ENCODE measurements at places on chromosomes 1 and 21.

DNA sequence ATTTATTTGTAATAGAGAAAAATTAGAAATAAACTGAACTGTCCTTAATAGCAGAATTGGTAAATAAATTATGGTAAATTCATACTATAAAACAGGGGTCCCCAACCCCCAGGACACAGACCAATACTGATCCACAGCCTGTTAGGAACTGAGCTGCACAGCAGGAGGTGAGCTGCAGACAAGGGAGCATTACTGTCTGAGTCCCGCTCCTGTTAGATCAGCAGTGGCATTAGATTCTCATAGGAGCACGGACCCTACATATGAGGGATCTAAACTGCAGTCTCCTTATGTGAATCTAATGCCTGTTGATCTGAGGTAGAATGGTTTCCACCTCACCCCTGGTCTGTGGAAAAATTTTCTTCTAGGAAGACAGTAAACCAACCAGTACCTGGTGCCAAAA lies 7.5 kb downstream of the WDR47 start:
- no peak for DNase-seq

GRCh38 chr1:241330619-241331327 lies 26.2 kb downstream of the RGS7 start:
- no peak for DNase-seq

GRCh38 chr1:86184426-86184825 lies 27.9 kb upstream of the COL24A1 start:
- DNase-seq: no peak

- DNase-seq: no peak
Observed at GRCh38 chr1:39445573-39445972, 45.9 kb upstream of the BMP8A start.

- peak; percentile 4 for DNase-seq
Observed at GRCh38 chr1:209029737-209030136, 553.8 kb upstream of the CAMK1G start.

GRCh38 chr1:183806675-183807074 lies 1.8 kb downstream of the RGL1 start:
- DNase-seq: no peak

DNA sequence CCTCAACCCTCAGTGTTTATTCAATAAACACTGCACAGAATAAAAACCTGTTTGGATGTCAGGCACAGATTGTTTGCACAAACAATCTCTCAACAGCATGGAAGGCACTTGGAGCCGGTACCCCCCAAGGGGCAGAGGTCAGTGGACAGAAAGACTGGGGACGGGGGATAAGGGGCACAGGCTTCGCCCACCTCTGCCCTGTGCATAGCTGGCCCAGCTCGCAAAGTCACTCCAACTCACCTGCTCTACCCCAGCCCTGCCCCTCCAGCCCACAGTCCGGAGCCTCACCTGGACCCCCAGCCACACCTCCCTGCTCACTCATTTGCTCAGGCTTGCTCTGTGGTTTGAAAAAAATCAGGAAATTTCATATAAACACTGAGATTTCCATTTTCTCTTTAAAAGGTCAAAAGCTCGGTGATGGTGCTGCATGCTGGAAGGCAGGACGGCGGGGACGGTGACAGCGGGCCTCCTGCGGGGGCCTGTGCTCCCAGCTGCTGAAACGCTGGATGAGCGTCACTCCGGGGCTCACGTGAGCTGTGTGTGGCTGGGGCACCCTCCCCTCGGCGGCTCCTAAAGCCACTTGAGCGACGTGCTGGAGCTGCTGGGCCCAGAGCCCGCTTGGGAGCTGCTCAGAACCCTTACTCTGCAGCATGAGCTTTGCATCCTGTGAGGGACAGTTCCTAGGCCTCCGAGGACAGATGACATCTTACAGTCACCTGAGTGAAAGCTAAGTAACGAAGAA lies 54.5 kb downstream of the PRDM15 start:
- DNase-seq: no peak

GRCh38 chr1:217315346-217315745 lies 315.5 kb downstream of the GPATCH2 start:
- DNase-seq: no peak

DNA sequence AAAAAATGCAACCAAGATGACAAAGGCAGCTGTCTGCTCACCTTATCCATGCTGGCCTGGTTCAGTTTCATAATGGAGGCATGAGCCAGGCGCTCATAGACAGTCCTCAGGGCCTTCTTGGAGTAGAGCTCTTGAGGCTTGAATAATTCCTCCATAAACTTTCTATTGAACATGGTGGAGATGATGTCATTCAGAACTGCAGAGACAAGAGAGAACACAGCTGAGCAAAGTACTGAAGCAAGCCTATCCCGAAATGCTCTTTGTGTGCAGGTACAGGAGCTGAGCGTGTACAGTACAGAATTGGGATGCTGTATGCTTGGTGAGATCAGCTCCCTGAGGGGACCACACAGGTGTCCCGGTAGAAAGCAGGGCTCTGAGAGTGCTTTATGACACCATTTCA lies 11.5 kb downstream of the OSCP1 start:
- DNase-seq: no peak

DNA sequence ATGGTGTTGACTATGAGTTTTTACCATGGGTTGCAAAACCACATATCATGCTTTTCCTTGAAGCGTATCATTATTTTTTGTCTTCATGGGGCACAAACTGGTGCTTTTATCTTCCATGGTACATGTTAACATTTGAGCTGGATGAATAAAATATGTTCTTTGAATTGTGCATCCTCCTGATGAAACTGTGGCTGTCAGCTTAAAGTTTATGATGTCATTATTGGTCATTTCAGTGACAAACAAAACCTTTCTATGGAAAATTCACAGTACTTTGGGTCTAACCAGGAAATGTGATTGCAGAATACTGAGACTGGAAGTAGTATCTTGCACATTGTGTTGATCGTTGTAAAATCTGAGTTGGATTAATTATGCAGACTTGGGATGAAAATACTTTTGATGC lies 291.7 kb upstream of the ZRANB2 start:
- no peak for DNase-seq

GRCh38 chr1:111804776-111805175 lies 49.1 kb downstream of the DDX20 start:
- no peak for DNase-seq

- no peak for DNase-seq
Observed at GRCh38 chr1:164564378-164564777, 5.4 kb downstream of the PBX1 start.

- DNase-seq: no peak
Observed at GRCh38 chr1:204322339-204322868, 37.3 kb downstream of the PLEKHA6 start.

GRCh38 chr1:1832820-1833219 lies 54.5 kb upstream of the NADK start:
- no peak for DNase-seq

GRCh38 chr1:29233693-29234092 lies 2.6 kb upstream of the PTPRU start:
- no peak for DNase-seq

GRCh38 chr1:69835955-69836354 lies 268.2 kb downstream of the LRRC7 start:
- no peak for DNase-seq

DNA sequence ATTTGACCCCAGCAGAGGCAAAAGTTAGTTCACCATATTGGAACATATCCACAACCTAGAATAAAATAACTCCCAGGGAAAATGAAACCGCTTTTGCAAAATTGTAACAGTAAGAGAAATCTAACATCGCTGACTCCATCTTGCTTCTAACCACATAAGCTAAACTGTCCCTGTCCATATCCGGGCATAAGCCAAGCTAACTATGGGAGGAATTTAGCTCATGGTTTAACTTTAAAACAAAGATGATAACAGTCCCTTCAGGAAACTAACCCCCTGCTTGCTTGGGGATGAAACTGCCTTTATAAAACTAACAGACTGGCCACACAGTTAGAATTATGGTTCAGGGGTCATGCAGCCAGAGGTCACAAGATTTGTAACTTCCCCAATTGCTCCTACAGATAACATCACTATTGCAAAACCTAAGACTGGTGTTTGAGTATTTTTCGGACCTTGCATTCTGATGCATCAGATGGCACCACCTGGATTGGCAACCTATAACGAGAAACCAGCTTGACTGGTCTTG lies 46.3 kb downstream of the TESK2 start:
- no peak for DNase-seq

GRCh38 chr1:3669421-3669821 lies 17.1 kb downstream of the TP73 start:
- DNase-seq: no peak

GRCh38 chr21:28221984-28222383 lies 770.7 kb downstream of the LTN1 start:
- no peak for DNase-seq

GRCh38 chr1:35371506-35371905 lies 103.0 kb downstream of the ZMYM4 start:
- no peak for DNase-seq

DNA sequence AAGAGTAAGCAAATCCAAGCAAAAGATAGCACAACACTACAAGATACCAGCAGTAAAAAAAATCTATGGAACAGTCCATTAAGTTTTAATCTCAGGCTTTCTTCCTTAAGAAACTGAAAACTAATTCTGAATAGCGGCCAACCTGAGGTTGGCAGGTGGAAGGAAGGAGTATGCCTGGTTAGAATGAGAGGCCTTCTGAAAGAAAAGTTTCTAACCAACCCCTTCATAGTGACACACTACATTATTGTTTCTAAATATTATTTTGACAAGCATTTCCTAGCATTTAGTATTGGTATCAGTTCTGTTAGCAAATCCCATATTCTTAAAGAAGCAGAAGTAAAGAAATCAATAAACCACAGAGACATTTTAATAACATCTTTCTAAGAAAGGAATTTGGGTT lies 205.7 kb upstream of the PTBP2 start:
- no peak for DNase-seq

DNA sequence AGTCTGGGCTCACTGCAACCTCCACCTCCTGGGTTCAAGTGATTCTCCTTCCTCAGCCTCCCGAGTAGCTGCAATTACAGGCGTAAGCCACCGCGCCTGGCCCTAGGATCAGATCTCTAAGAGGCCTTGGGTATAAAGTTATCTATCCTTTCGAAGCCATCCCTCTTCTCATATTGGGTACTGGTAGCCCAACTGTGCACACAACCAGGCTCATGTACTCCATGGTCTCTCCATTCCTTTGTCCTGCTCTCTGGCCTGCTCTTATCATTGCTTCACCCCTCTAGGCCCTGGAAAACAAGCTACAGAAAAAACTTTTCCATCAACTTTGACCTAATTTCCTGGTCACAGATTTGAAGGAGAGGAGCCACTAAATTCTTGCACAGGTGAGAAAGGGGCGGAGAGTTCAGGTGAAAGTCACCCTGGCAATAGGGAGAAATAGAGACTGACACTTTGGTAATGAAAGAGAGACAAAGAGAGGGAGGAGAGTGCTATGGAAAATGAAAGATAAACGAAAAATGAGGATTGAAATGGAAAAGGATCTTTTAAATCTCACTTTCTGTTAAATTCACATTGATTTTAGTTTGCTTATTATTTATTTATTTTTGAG lies 6.0 kb downstream of the TXNIP start:
- DNase-seq: no peak

GRCh38 chr1:107661158-107661557 lies 303.8 kb downstream of the VAV3 start:
- no peak for DNase-seq

GRCh38 chr1:223129229-223129901 lies 13.7 kb downstream of the TLR5 start:
- peak; percentile 2 for DNase-seq

GRCh38 chr1:20138961-20139550 lies at the start of gene PLA2G2F:
Gene PLA2G2F, plus strand, starts transcription at chr1:20139323. Its CDS starts 105 bp downstream, at chr1:20139428.
- no peak for DNase-seq

DNA sequence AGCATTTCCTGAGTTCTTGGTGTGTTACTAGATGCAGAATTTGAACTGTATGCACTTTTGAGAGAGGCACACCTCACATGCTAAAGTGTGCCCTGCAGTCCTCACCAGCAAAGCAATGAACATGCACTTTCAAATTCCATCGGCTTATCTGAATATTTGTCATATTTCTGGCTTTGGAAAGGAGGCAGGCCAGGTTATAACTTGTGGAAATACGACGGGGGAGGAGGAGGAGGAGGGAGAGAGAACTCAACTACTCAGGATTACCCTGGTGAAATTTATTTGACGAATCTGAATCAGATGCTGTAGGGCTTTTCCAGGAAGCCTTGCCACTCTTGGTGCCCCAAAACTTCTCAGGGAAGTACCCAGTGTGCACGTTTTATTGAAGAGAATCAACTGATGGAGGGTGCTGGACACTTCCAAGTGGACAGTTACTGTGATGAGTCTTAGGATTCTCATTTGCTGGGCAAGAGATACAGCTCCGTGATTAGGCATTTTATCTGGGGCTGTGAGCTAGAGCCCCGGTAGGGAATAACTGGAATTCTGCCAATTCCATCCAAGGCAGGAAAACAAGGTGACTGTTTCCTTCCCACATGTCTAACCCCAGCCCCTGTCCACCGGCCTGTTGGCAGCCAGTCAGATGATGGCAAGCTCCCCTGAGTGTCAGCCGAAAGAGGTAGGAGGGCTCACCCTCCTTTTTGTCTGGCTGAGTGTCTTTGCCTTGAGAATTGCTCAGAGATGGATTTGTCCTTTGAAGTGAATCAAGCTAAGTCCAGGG lies 3.8 kb downstream of the PDPN start:
- DNase-seq: no peak

DNA sequence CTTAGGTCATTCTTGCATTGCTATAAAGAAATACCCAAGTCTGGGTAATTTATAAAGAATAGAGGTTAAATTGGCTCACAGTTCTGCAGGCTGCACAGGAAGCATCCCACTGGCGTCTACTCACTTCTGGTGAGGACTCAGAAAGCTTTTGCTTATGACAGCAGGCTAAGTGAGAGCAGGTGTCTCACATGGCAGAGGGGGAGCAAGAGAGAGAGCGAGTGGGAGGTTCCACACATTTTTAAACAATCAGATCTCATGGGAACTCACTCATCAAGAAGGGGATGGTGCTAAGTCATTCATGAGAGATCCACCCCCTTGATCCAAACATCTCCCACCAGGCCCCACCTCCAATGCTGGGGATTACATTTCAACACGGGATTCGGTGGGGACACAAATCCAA lies 13.6 kb upstream of the RGS4 start:
- no peak for DNase-seq

- DNase-seq: no peak
Observed at GRCh38 chr1:99594205-99594604, 51.7 kb upstream of the PALMD start.

DNA sequence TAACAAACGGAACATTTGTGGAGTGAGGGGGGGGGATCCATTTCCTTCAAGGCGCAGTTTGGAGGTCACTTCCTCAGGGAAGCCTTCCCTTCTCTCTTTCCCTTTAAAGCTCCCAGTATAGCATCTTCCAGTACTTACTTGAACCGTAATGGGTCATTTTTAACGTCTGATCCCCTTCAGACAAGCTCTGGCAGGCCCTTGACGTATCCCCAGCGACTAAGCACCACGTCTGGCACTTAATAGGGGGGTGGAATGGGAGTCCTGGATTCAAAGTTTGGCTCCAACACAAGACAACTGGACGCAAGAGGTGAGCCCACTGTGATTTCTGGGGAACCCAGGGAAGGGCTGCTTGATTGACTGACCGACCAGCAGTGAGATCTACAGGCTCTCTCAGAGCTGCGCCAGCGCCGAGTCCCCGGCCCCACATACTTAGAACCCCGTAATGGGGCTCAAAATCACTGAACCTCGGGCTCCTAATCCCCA lies 441 bp downstream of the YARS1 start:
- no peak for DNase-seq

All from kidney glomerular epithelial cell (primary cell).